HS-27A (cell line): ENCODE measurements at places on chromosomes 2 and 18.

- DNase-seq = no peak
Observed at GRCh38 chr2:212392544-212392943, 146.1 kb downstream of the ERBB4 start.

- DNase-seq = no peak
Observed at GRCh38 chr2:48952143-48952542, 196.6 kb upstream of the LHCGR start.

- DNase-seq = no peak
Observed at GRCh38 chr18:61556862-61557261, 223.6 kb downstream of the CDH20 start.

GRCh38 chr18:64403784-64404503, 255.1 kb upstream of the LINC00305 start:
- no peak for DNase-seq

DNA sequence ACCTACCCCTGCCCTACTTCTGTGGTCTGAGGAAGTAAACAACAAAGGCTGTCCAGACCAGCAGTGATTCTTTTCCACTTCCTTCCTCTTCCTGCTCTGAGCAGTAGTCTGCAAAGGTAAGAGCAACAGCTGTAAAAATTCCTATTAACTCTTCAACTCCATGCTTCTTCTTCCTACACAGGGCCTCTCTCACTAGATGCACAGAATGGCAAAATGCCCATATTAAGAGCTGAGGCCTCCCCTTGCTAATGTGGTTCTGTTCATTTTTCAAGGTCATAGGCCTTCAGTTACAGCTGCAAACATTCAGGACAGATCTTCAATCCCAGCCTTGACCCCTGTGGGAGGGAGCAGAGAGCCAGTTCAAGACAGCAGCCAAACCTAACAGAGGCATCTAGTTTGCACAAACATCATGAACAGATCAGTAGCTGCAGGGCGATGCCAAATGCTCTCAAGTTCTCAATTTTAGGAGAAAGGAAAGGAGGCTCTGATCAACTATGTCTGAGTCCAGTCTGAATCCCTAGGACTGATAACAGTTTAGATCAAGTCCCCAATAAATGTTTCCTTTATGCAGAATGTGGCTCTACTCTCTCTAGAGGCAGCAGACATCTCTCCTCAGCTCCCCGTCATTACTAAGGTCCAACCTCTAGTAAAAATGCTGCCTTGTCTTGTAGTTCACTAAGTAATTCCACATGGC, 20.9 kb downstream of the SLC40A1 start:
- no peak for DNase-seq
